ENCODE measurements at places on chromosomes 2 and 18. TPM values are rescaled to one million over a fixed set of nuclear protein-coding genes. Genes with fewer than 3 reads are reported as not detected.

GRCh38 chr18:51727780-51728179 is 530.3 kb upstream of the MEX3C start:
- DNase-seq: no peak

DNA sequence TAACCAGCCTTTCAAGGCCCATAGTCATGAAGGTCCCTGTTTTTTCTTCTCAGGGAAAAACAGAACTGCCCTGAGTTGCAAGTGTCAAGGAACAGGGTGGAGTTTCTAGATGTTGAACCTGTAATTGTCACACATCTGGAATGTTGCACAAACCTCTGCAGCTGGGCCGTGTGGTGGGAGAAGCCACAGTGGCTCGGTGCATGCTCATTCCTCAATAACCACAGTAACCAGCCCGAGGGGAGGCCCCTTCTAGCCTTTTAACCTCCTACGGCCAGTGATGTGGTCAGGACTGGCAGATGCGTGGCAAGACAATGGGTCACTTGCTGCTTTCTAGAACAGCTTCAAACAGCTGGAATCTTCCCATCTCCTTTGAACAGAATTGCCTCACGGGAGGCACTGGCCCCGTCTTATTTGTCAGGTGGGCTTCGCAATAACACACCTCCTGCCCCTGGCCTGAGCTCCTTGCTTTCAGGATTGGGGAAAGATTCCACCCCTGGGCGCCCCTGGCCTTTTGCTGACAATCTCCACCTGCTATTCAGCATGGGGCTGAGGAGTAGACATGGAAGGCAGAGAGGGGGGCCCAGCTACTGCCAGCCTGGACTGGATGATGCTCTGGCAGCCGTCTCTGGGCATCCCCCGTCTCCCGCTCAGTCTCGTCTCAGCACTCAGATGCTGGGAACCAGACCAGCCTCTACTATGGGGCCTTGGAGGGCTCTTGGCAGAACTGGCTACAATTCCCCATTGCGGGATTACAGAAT is 102.9 kb downstream of the KLHL29 start:
- peak; percentile 83 for DNase-seq

GRCh38 chr2:168816369-168816768 is 13.9 kb downstream of the NOSTRIN start:
- DNase-seq: peak; percentile 87

DNA sequence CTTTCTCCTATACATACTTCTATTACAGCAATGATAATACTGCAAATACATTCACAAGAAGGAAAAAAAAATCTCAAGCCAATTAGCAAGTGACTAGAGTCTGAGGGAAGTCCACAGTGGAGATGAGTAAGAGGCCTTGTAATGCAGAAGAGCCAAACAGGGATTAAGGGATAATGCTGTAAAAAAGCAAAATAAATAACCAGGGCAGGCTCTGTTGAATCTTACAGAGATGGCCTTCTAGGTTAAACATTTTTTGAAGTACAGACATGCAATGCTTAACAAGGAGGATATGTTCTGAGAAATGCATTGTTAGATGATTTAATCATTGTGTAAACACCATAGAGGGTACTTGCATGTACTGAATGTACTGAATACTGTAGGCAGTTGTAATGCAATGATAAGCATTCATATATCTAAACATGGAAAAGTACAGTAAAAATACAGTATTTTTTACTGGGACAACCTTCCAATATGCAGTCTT is 122.1 kb upstream of the RMDN2 start:
- DNase-seq: peak; percentile 99

- DNase-seq: no peak
Observed at GRCh38 chr2:228066126-228066798, 115.2 kb downstream of the SPHKAP start.

- no peak for DNase-seq
Observed at GRCh38 chr2:162343492-162343823, 474 bp upstream of the GCA start.

GRCh38 chr2:202290316-202290715 is 24.8 kb downstream of the NOP58 start:
- peak; percentile 47 for DNase-seq

- no peak for DNase-seq
Observed at GRCh38 chr2:191881982-191882816, 35.3 kb upstream of the CAVIN2 start.

- no peak for DNase-seq
Observed at GRCh38 chr2:241842620-241843211, 16.0 kb downstream of the PDCD1 start.

GRCh38 chr2:147165697-147166382 is 679.0 kb upstream of the ACVR2A start:
- no peak for DNase-seq

GRCh38 chr2:98541489-98541888 is 66.8 kb downstream of the COA5 start:
- DNase-seq: no peak

DNA sequence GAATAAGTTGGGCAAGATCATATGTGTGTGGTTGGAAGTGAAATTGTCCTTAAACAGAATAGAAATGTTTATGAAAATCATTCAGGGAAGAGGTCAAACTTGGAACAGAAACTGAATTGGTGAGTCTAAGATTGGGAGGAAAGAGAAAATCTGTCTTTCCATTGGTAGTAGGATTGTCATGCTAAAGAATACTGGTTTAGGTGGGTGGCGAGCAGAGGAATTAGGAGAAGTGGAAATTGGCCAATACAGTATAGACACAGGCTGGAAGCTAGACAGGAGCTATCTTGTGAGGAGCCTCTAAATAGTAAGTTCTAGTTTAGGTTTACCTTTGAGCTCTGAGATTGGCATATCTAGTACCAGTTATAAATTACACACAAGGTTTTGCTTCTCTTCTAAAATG is 80.9 kb upstream of the KYNU start:
- DNase-seq: no peak

GRCh38 chr2:113122364-113122763 is 5.0 kb upstream of the IL1RN start:
- no peak for DNase-seq

- DNase-seq: no peak
Observed at GRCh38 chr18:44123743-44124142, 556.9 kb upstream of the SETBP1 start.

DNA sequence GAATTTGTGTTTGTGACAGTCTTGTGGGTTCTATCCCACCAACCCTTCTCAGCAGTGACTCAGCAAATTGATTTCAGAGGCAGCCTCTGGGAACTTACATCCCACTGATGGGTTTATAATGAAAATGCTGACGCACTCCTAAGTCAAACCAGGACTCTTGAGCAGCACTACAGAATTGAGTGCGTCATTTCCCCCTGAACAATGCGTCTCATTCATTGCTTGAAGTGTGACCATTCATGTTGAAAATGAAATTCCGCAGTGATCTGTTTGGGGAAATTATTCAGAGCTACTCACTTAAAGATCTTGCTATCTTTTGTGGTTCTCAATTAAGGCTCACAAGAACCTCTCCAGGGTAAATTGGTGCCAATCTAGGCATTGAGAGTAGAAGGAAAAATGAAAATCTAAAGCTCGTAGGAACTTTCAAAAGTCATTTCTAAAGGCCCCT is 417.7 kb upstream of the SLC14A2 start:
- peak; percentile 46 for DNase-seq

DNA sequence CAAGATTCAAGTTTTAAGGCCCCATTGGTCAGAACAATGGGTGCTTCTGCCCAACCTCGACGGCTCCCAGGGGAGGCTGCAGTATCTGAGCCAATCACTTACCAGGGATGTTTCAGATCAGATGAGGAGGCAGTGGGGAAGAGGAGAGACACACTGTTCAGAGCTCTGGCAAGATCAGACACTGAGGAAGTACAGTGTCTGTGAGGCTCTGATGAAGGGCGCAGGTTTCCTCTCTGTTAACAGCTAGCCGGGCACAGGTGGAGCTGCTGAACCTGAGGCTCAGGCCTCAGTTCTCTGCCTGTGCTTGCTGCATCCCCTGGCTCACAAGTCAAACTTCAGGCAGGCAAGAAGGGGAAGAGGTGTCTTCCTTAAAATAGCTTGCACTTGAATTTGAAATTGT is 69.7 kb downstream of the TPO start:
- no peak for DNase-seq

DNA sequence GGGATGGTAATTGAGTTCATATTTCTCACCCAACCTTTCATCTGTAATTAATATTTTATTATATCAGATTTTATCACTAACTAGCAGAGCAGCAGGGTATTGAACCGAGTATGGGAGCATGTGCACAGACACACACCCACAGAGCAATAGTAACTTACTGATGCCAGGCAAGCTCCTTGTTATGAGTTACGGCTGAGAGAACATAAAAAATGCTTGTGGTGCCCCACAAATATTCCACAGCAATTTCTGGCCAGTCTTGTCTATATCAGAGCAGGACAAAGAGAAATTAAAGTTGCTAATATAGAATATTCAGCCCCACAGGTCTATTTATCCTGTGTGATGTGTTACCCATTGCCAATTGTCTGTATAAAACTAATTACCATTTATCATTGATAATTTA is 501.8 kb upstream of the RAB12 start:
- DNase-seq: no peak

GRCh38 chr2:111634995-111635538 is 248.9 kb downstream of the ANAPC1 start:
- DNase-seq: no peak

GRCh38 chr2:191115391-191115790 is 35.4 kb downstream of the STAT4 start:
- peak; percentile 18 for DNase-seq

DNA sequence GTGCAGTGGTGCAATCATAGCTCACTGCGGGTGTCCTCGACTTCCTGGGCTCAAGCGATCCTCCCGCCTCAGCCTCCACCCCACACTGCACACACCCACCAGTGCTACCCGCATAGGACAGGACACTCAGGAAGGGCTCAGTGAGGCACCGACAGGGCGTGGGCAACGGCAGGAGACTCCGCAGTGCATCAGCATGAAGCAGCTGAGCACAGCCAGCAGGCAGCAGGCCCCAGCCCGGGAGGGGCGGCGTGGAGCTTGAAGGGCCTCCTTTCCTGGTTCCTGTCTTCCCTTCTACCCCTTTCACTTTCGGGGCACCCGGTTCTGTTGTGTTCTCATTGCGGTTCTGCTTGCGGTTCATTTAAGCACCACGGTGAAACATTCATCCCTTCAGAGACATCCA is 89.8 kb downstream of the ZNF516 start:
- DNase-seq: no peak

GRCh38 chr2:75579186-75579585 is 18.4 kb upstream of the EVA1A start:
- DNase-seq: no peak

- DNase-seq: no peak
Observed at GRCh38 chr2:172088245-172089004, 3.1 kb downstream of the DLX1 start.

- peak; percentile 51 for DNase-seq
Observed at GRCh38 chr2:73827018-73827417, 1.7 kb upstream of the STAMBP start.

DNA sequence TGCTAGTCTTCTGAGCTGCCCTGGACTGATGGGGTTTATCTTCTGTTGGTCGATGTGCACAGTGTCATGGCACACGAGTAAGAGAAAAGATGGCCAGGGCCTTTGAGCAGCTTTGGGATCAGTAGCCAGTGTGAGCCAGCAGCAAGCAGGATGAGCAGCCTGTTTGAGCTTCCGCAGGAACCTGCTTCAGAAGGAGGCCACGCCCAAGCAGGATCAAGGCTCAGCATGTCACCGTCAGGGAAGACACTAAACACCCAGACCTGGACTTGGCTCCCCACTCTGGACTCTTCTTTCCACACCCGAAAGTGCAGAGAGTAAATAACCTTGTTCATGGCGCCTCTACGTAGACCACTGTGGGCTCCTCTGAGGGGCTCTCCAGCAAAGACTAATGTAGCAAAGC is 25.2 kb upstream of the ASB1 start:
- no peak for DNase-seq

Gene GLI2
- 26.0 TPM for polyA plus RNA-seq

Gene KCNF1
- polyA plus RNA-seq: 1.4 TPM

Gene PJVK
- polyA plus RNA-seq: 2.4 TPM

Gene PARD3B
- 3.3 TPM for polyA plus RNA-seq

Gene FBXO15
- 1.5 TPM for polyA plus RNA-seq

Gene RPRD1A
- 23.3 TPM for polyA plus RNA-seq

Gene CRYGC
- not detected for polyA plus RNA-seq

Gene GNAL
- 0.11 TPM for polyA plus RNA-seq

Gene PCARE
- polyA plus RNA-seq: not detected

Data from IMR-90 (cell line).